Gastroesophageal sphincter (tissue), 4 donors: ENCODE measurements at places on chromosomes 4 and X. TPM values are rescaled to one million over a fixed set of nuclear protein-coding genes. Genes with fewer than 3 reads are reported as not detected.

MAGED4 gene
- 0.62 TPM for total RNA-seq

INTS6L gene
- 12.5 TPM for total RNA-seq

BCAP31 gene
- total RNA-seq, result 87.2 TPM

ERVMER34-1 gene
- total RNA-seq, result 0.93 TPM

GABRE gene
- 2.6 TPM for total RNA-seq

ANAPC10 gene
- 23.0 TPM for total RNA-seq
